Activated CD8-positive, alpha-beta memory T cell treated with anti-CD3 and anti-CD28 coated beads, Interleukin-2, amount 50 U/mL, for 4 hours (primary cell): ENCODE measurements at places on chromosomes 5 and 9.

DNA sequence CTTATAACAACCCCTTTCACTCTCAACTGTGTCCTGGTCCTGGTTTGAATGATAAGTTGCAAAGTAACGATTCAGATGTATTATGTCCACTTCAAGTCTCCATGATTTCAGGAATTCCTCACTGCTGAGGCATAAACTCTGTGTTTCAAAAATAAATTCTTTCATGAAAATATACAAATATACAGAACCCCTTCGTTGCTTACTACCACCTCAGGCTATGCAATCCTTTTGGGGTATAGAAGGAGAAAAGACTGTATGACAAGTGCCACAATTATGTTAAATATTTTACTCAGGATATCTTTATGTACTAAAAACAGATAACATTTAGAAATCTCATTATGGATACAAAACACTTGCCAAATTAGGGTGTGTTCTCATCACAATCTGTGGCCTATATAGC is 190.7 kb downstream of the KCTD16 start:
- DNase-seq = no peak

DNA sequence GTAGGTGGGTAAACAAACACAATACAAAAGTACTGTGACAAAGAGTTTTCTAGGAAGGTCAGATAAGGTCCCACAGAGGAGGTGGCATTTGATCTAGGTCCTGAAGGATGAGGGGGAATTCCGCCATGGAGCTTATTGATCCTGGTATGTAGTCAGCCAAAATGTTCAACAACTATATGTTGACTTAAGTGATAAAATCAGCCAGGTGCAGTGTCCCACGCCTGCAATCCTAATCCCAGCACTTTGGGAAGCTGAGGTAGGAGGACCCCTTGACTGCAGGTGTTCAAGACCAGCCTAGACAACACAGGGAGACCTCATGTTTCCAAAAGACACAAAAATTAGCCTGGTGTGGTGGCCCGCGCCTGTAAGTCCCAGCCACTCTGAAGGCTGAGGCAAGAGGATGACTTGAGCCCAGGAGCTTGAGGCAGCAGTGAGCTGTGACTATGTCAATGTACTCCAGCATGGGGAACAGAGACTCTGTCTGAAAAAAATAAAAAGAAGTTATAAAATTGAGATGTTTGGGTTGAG is 46.4 kb upstream of the PLIN2 start:
- no peak for DNase-seq

DNA sequence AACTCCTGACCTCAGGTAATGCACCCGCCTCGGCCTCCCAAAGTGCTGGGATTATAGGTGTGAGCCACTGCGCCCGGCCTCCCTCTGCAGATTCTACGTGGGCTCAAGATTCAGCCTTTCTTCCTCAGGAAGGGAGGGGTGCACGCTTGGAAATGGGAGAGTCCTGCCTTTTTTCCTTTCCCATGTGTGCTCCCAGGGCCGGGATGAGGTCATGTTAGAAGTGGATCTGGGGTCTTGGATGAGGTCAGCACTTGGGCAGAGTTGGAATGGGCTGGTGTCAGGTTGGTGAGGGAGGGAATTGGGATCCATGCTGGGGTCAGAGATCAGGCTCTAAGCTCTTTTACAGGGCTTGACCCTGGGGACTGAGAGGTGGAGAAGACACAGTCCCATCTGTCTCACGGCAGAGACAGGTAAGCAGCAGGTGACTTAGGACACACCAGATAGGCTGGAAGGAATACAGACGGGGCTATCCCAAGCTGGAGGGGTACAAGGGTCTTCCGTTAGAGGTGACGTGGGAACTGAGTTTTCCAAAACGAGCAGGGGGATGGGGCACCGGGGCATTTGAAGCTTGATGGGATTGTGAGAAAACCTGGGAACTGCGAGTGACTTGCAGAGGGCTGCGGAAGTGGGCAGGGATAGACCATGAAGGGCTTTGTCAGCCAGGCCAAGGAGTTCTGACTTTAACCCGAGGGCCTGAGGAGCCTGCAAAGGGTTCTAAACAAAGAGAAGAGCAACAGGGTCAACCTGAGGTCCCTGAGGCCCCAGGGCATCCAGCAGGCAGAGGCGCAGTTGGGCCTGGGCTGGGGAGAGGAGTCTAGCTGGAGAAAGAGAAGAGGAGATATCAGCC is 1.8 kb upstream of the AQP7 start:
- no peak for DNase-seq

GRCh38 chr9:5879419-5880181 is 11.1 kb upstream of the MLANA start:
- no peak for DNase-seq
